Daoy (cell line): ENCODE measurements at places on chromosomes 3 and 15.
A peak's percentile ranks its signal among the peaks of the same experiment; 100 is the strongest.

DNA sequence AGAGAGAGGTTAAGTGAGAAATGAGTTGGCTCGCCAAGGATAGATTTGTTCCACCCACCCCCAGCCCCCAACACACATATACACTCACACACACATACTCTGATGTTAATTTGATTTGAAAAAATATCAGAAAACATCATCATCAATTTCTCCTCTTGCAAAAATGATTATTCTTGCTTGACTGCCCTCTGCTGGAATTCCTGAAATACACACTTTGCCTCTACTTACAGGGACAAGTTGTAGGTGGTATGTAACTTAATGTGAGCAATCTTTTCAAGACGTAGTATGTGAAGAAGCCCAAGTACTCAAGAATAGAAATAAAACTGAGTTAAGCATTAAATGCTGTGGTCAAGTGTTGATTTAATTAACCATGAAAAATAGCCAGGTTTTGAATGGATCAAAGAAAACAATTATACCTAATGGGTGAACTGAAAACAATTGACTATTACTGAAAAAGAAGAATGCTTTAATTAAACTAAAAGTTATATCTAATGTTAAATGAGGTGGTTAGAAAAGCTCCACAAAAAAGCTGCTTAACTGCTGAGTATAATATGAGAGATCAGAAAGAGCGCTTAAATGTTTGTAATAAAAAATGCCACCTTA lies 46.6 kb upstream of the MDFIC2 start:
- DNase-seq: peak; percentile 13

- peak; percentile 8 for DNase-seq
Measured at GRCh38 chr3:15754047-15754446, 43.7 kb downstream of the ANKRD28 start.

GRCh38 chr15:39922462-39923092 lies 2.5 kb upstream of the GPR176 start:
- DNase-seq: no peak

GRCh38 chr3:14803101-14803980 lies 15.4 kb upstream of the FGD5 start:
- peak; percentile 85 for DNase-seq
